ENCODE measurements at places on chromosomes 2 and 18. TPM values are rescaled to one million over a fixed set of nuclear protein-coding genes. Genes with fewer than 3 reads are reported as not detected.

Gene IRS1
- polyA plus RNA-seq: 27.6 TPM

Gene MRO
- not detected for polyA plus RNA-seq

Gene NPC1
- polyA plus RNA-seq: 99.0 TPM

Gene GDF7
- polyA plus RNA-seq: not detected

Gene FEV
- not detected for polyA plus RNA-seq

Gene TXNL4A
- polyA plus RNA-seq: 102 TPM

Gene ATP8B1
- polyA plus RNA-seq: 6.8 TPM

Gene FMNL2
- 25.0 TPM for polyA plus RNA-seq

Gene STEAP3
- polyA plus RNA-seq: 42.2 TPM

Gene NRP2
- polyA plus RNA-seq: 47.4 TPM

Gene C2orf80
- polyA plus RNA-seq: not detected

Gene B4GALT6
- polyA plus RNA-seq: 6.1 TPM

Gene SGO2
- polyA plus RNA-seq: 6.5 TPM

Gene COQ10B
- polyA plus RNA-seq: 2.7 TPM

Gene TLX2
- 0.05 TPM for polyA plus RNA-seq

Gene FRZB
- polyA plus RNA-seq: not detected

Gene THSD7B
- polyA plus RNA-seq: 0.02 TPM

Gene SIX3
- polyA plus RNA-seq: not detected

Gene PARD6G
- 16.6 TPM for polyA plus RNA-seq

Gene HYCC2
- 3.3 TPM for polyA plus RNA-seq

Gene UGT1A10
- polyA plus RNA-seq: not detected

Gene TANC1
- 28.8 TPM for polyA plus RNA-seq

Gene LPIN2
- 6.4 TPM for polyA plus RNA-seq

Gene GKN1
- not detected for polyA plus RNA-seq

Gene NT5DC4
- 0.07 TPM for polyA plus RNA-seq

Gene CBLN2
- not detected for polyA plus RNA-seq

Gene ANO7
- 1.5 TPM for polyA plus RNA-seq

Gene LCT
- polyA plus RNA-seq: 0.01 TPM

Gene AOX1
- 82.2 TPM for polyA plus RNA-seq

Gene ACAA2
- polyA plus RNA-seq: 20.8 TPM

Gene DTYMK
- polyA plus RNA-seq: 52.8 TPM

Gene CNRIP1
- not detected for polyA plus RNA-seq

Gene CPO
- polyA plus RNA-seq: not detected

Gene ARHGAP28
- 0.26 TPM for polyA plus RNA-seq

Gene POU3F3
- polyA plus RNA-seq: not detected

Gene SPATA3
- not detected for polyA plus RNA-seq

Gene MRPL30
- polyA plus RNA-seq: 17.0 TPM

Gene DLX1
- polyA plus RNA-seq: 0.52 TPM

Gene LHCGR
- not detected for polyA plus RNA-seq

Gene ST8SIA3
- not detected for polyA plus RNA-seq

All from mammary epithelial cell (primary cell).